ENCODE measurements at places on chromosomes 2 and 18.

DNA sequence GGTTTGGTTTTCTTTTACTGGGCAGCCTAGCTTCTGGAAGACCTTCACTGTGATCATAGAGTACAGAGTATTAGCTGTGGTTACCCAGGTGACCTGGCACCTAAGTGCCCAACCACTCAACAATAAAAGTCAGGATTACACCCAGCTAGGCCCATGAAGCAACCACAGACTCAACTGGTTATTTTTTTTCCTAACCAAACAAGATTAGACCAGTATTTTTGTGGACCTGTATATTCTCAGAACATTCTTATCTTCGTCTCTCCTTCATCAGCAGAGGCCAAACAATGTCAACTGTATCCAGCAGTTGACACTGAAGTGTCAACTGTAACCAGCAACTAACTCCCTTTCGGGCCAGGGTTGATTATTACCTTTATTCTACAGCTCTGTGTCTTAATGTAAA lies 289.2 kb upstream of the SLC39A10 start:
- no peak for DNase-seq

GRCh38 chr2:232341739-232342126 lies 36.8 kb upstream of the ALPP start:
- DNase-seq, result no peak

DNA sequence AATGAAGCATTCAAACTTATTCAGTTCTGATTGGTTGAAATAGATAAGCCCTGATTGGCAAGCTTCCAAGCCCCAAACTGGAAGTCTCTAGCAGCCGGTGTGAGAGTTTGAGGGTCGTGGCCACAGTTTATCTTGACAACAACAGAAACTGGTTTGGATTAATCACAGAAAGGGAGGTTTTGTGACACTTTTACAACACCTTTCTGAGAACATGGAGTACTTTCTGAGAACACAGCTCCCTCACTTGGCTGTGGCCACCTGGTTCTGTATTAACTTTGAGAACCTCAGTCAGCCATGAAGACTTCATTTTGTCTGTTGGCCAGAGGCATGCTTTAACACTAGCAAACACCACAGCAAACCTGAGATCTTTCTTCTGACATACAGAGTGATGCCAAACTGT lies 280.7 kb upstream of the VWC2L start:
- DNase-seq, result no peak

GRCh38 chr2:12486205-12487118 lies 230.3 kb upstream of the TRIB2 start:
- no peak for DNase-seq

DNA sequence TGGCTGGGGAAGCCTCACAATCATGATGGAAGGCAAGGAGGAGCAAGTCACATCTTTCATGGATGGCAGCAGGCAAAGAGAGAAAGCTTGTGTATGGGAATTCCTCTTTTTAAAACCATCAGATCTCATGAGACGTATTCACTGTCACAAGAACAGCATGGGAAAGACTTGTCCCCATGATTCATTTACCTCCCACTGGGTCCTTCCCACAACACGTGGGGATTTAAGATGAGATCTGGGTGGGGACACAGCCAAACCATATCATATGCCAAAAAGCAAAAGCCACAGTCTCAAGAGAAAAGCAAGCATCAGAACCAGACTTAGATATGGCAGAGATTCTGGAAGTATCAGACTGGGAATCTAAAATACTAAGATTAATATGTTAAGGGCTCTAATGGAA lies 30.0 kb upstream of the SCRN3 start:
- DNase-seq, result no peak

DNA sequence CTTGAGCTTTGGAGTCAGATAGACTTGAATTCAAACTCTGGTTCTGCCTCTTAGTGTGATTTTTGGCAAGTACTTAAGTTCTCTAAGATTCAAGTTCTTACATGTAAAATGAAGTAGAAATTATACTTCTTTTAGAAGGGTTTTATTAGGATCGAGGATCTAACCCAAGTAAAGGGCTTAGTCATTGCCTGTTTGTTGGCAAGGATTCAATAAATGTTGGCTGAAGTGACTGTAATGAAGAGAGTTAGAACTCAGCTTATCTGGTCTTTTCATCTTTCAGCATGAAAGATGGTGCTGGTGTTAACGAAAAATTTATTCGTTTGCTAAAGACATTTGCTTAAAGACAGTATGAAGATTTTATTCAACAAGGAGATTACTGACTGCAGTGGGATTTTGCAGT lies 315.9 kb upstream of the THUMPD2 start:
- no peak for DNase-seq

GRCh38 chr18:11047156-11047555 lies 102.2 kb downstream of the PIEZO2 start:
- DNase-seq, result no peak

- no peak for DNase-seq
These were observed 70.2 kb upstream of the GALNT3 start for GRCh38 chr2:165864296-165864695.
